ENCODE measurements at places on chromosomes 2 and 18.

DNA sequence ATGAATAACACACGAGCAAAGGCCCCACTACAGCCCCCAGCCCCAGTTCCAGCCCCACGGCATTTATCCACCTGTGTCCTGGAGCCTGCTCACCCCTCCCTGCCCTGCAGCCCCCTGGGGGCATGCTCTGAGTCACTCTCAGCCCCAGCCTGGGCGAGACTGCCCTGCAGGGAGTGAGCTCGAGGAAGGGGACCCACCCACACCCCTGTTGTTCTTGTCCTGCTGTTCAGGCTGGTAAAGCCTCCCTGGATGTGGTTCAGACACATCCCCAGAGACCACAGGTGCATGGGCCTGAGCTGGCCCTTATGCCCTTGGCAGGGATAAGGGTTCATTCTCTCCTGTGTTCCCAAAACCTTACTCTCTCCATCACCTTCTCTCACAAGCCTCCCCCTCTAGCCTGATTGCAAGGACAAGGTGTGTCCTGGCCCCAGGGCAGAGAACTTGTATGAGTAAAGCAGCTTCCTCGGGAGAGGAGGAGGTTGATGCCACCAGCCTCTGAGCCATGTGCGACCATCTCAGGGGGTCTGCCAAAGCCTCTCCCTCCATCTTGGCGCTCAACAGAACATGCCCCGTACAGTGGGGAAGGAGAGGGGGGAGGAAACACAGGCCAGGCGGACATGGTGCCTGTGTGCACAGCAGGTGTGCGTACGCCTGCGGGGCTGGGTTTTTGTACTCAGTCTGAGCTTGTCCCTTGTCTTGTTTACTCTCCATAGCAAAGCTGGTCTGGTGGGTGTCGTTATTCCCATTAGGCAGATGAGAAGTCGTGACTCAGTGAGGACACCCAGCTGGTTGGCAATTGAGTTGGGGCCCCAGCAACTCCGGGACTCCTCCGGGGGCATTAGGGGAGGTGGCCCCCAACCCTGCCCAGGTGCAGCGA, 64.4 kb downstream of the CIB4 start:
- DNase-seq: no peak

- no peak for DNase-seq
These were observed 368.7 kb downstream of the CDH19 start for GRCh38 chr18:66235206-66235605.

DNA sequence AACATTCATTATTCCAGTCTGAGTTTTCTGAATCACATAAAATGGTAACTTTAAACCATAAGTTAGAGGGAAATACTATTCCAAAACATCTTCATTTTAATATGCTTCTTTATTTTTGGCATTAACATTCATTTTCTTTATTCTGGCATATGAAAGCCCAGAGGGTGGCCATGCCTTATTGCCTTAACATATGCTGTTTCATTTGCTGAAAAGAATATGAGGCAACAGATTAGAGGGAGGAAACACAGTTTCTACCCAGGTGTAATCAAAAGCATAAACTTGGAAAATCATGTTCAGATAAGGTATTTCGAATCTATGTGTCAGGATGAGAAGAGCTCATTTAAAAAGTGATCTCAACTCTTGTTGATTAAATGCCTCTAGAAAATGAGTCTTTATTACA, 379.9 kb upstream of the DSEL start:
- no peak for DNase-seq

- DNase-seq: peak; percentile 66
These were observed 1.7 kb downstream of the HOXD12 start for GRCh38 chr2:176101216-176101830.

- no peak for DNase-seq
These were observed 190.5 kb downstream of the RND3 start for GRCh38 chr2:150296770-150297546.

DNA sequence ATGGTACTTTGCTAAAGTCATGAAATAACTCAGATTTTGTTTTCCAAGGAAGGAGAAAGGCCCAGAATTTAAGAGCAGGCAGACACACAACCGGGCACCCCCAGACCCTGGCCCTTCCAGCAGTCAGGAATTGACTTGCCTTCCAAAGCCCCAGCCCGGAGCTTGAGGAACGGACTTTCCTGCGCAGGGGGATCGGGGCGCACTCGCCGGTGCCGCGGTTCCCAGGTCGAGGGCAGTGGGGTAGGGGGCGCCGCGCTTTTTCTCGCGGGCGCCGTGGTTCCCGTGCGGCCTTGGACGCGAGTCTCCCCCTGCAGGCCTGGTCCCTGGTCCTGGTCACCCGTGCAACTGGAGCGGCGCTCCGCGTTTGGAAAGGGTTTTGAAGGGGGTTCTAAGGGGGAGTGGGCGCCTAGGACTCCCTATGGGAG, 1.2 kb downstream of the ZNF236 start:
- DNase-seq: peak; percentile 79

DNA sequence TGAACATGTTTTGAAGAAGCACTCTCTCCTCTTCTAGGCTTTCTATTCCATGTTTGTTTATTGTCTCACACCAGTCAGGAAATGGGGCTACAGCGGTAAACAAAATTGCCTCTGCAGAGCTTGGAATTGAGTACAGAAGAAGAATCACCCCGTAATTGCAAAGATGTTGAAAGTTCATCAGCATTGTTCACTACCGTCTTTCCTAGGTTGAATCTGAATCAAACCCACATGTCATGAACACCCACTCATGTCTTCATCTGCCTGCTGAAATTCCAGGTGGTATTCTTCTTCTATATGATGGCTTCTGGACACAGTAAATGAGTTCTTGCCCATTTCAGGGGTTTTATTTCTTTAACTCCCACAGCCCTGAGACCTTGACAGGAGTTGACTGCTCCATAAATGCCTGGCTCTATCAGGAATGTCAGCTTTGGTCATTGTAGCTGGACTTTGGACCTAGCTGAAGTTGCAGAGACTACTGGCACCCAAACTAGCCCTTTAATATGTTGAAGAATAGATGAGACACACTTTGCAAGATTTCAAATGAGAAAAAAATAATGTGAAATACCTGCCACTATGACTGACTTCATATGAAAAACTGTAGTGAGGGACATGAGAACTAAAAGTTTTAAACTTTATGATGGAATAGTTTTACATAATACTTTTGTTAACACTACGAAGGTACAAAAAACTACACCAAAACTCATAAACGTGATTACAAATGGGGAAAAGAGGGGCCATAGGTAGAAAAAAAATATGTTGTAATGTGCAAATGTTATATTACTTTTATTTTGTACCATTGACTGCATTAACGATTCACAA, 1235.3 kb upstream of the ZEB2 start:
- DNase-seq: no peak

DNA sequence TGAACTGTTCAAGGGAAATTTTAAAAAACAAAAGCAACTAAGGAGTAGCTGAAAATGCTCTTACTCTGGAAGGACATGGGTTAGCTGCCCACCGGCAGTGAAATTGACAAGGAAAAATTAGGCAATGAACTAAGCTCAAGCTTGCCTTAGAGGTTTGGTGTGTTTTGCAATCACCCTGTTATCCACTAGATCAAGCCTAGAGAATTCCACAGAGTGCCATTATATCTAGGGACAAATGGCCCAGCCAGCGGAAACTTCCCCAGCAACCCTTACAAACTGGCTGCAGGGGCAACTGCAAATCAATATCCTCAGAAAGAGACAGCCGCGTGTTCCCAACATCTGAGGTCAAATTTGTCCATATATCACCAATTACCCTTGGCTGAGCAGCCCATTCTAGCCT, 258.2 kb downstream of the SP3 start:
- no peak for DNase-seq

- no peak for DNase-seq
These were observed 940.5 kb upstream of the DDX18 start for GRCh38 chr2:116874021-116874420.

DNA sequence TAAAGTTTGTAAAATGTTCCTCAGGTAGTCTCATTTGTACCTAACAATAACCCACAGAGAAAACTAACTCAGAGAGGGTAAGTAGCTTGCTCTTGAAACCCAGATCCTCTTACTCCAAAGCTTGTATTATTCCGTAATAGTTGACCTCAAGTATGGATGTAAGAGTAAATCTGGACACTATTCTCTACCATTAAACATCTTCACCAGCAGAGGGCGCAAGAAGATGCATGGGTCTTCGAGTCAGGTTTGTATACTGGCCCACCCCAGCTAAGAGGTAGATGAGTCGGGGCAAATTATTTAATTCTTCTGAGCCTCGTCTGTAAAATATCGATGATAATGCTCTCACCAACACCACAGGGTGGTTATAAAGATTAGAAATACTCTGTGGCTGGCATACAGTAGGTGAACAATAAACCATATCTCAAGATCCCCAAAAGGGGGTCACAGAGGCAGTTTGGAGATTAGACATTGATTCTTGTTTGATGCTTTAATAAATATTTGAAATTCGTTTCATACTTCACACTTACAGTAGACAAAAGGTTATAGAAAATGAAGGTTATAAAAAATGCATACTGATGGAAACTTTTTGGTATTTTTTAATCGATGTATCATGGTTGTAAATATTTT, 3.5 kb upstream of the CABLES1 start:
- no peak for DNase-seq

GRCh38 chr2:16081316-16082200, 141.2 kb downstream of the MYCN start:
- DNase-seq: no peak

DNA sequence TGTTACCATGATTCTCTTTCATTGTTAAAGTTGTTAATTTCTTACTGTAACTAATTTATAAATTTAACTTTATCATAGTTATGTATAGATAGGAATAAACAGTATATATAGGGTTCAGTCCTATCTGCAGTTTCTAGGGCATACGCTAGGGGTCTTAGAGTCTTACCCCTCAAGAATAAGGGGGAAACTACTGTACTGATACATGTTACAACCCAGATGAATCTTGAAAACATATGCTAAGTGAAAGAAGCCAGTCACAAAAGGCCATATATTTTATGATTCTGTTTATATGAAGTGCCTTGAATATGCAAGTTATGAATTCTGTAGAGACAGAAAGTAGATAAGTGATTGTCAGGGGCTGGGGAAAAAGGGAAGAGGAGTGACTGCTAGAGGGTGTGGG, 52.4 kb downstream of the RTN4 start:
- DNase-seq: no peak

DNA sequence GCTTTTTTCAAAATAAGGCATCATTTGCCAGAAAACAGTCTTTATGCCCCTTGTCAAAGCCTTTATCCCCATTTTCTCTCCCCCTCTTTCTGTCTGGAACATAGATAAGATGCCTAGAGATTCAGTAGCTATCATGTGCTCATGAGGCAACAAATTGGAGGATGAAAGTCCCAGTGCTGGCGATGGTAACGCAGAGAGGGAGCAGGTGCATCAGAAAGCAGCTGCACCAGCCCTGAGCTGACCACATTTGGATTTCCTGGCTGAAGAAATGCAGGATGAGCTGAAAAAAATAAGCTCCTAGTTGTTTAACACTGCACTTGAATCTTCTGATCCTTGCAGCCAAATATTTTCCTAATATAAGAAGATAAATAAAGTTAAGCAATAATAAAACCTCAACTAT, 48.0 kb downstream of the LOXHD1 start:
- DNase-seq: no peak

DNA sequence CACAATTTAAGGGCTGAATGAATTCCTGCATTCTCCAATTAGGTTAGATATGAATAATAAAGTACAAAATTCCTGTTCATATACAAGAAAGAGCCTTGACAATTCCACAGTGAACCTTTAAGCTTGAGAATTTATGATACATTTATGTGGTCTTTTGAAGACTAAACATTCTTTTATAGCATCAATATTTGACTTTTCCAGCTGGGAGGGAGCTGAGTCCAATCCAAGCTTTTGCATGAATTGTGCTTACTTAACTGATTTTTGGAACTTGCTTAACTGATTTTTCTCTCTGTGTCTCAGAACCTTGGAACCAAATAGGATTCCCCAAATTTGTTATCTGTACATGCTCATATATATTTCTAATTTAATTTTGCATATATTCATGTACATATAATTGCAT, 388.0 kb downstream of the TRIB2 start:
- DNase-seq: no peak

DNA sequence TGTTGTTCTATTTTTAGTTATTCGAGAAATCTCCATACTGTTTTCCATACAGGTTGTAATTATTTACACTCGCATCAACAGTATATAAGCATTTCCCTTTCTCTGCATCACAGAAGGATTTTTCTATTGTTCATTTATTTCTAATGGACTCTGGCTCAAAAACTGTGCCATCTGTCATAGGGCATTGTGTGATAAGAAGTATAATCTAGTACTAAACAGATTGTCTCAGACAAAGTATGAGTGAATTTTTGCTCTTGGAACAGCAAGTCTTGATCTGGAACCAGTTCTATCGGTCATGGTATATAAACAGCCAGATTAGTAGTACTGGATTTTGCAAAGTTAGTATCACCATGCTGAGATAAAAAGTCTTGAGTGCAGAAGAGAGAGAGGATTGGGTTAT, 145.8 kb downstream of the KIAA1328 start:
- no peak for DNase-seq

- no peak for DNase-seq
These were observed 231.1 kb downstream of the RAD51AP2 start for GRCh38 chr2:17287183-17287582.

GRCh38 chr18:64053246-64053645, 83.4 kb downstream of the SERPINB8 start:
- DNase-seq: no peak

DNA sequence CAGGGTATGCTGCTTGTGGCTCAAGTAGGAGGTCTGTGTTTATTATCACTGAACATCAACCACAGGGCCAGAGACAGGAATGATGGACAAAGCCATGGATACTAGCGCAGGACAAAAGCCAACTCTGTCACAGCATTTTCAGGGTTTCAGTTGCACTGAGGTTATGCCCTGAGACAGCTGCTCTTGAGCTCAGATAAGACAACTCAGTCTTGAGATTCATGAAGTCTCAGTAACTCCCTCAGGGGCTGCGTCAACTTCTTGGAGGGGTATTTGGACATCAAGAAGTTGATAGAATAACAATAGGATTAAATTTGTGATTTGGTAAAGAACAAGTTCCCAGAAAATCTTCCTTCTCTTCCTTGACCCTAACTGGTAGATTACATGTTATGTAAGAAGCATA, 287.0 kb upstream of the SLC14A2 start:
- no peak for DNase-seq

DNA sequence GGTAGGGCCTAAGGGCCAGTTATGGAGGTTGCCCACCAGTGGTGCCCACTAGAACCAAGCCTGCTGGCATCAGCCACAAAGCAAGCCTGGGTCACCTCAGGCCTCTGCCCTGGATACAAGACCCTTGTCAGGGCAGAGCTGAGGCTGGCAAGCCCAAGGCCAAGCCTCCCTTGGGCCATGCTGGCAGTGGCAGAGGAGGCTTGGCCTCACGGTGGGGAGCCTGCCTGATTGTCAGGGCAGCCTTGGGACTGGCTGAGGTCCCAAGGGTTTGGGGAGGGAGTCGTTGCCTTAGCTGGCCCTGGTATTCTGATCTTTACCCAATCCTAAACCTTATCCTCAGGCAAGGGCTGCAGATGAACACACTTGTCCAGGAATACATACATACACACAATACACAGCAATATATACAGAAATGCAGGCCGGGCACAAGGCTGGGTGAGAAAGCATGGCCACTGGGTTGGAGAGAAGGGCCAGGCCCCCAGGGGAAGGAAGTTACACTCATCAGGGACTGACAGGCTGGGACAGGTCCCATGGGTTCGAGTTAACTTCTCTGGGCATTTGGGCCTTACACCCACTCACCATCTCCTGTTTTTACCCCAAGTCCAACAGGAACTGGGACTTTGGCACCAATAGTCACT, 21.0 kb downstream of the CCT7 start:
- no peak for DNase-seq

GRCh38 chr2:98072442-98072841, 14.5 kb upstream of the VWA3B start:
- no peak for DNase-seq

- no peak for DNase-seq
These were observed 29.6 kb downstream of the MCEE start for GRCh38 chr2:71100195-71100964.

GRCh38 chr2:145841973-145842372, 1322.1 kb upstream of the ZEB2 start:
- DNase-seq: no peak

Data from kidney (tissue), 22 donors.